ENCODE measurements at places on chromosomes 2 and 18.

GRCh38 chr2:176763851-176764404 lies 448.7 kb upstream of the HNRNPA3 start:
- DNase-seq: no peak

GRCh38 chr2:85668857-85669142 lies 801 bp upstream of the SFTPB start:
- DNase-seq: no peak

DNA sequence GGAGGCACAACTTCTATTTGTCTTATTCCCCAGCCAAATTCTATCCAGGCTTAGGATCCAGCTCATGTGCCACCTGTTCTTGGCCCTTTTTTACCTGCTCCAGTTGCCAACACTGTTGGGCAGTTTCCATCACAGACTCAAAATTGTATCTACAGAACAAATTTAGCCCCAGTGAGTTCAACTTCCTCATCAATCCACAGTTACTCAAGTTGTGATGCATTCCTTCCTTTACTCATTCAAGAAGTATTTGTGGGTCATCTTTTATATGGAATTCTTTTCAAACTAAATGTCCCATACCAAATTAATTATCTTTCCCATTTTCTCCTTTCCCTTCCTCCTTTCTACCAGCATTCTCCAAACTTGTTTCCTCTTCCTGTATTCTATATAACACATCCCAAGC lies 12.7 kb upstream of the DDX18 start:
- no peak for DNase-seq

- no peak for DNase-seq
These were observed 43.3 kb upstream of the PTPRM start for GRCh38 chr18:7523772-7524171.

DNA sequence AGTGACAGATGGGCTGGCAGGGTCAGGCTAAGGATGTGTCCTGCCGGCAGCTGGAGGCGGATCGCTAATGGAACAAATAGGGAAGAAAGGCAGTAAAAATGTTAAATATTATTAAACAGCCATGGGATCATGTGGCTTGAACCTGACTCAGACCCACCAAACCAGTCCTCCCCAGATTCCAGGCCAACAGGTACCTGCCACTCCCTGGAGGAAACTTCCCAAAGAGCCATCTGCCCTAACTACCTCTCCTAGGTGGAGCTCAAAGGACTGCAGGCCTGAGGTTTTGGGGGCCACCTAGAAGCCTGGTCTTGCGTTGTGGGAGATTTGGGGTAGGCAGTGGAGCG lies 34.3 kb downstream of the CIB4 start:
- DNase-seq: no peak

DNA sequence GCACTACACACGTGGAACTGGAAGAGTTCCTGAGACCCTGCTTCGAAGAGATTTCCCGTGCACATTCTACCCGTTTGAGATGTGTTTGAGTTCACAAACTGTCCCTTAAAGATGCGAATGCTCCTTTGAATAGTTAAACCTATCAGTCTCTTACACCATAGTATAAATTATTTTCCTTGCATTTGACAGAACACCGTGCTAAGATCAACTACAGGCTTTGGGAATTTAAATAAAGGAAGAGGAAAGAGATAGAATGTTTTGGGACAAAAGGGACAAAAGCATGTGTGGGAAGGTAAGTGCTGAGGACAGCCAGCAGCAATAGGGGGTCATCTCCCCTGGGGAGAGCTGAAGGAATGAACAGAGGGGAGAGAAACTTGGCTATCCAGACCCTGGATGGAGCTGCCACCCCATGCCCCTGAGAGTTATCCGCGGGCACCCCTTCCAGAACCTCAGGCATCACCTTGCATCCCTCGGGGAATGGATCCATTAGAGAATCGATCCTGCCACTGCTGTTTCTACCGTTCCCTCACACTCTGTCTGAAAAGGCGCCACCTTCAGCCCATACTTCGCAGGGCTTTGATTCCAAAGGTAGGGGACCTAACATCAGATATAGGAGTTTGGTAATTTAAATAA lies 888 bp upstream of the ADCY3 start:
- no peak for DNase-seq

DNA sequence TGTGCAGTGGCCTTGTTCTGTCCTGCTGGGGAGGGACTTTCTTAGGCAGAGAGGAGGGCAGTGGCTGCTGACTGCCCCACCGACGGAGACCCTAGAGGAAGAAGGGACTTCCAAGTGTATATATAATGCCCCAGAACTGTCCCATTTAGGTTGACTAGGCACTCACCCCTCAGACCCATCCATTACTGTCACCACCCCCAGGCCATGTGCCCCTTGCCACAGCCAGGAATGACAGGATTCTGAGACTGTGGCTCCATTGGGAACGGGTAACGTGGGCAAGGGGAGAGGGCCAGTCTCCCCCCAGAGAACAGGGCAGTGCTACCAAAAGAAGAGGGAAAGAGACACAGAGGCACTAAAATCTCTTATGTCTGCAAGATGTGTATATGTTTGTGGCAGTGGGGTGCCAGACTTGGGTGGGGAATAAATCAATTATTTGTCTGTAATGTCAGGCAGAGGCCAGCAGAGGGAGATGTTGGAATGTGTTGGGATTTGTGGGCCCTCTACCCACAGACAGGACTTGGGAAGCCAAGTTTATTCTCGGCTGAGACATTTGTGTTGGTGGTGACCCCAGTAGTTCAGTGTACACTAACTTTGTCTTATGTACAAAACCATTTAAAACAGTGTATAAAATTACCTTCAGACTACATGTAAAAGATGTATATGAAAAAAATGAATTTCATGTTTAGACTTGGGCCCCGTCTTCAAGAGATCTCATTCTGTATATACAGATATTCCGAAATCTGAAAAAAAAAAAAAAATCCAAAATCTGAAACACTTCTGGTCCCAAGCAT lies 24.0 kb upstream of the TMEM37 start:
- peak; percentile 74 for DNase-seq

GRCh38 chr2:192657362-192657761 lies 462.6 kb upstream of the TMEFF2 start:
- no peak for DNase-seq

DNA sequence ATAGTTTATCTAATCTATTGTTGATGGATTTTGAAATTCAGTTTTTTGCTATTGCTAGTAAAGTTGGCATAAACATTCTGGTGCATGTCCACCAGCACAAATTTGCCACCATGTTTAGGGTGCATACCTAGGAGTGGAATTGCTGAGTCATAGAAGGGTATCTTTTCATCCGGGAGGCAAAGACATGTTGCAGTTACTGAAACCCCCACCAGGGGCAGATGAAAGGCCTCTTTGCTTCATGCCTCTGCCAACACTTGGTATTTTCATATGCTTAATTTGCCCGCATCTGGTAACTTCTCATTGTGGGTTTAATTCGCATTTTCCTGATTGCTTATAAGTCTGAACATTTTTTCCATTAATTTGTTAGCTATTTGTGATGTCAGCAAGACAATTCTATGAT lies 8.2 kb downstream of the DCC start:
- no peak for DNase-seq

GRCh38 chr18:7038330-7038851 lies 79.2 kb downstream of the LAMA1 start:
- DNase-seq: peak; percentile 99

- no peak for DNase-seq
These were observed 67.5 kb downstream of the SPATS2L start for GRCh38 chr2:200373973-200374416.

Measured in cardiac fibroblast (primary cell).